LNCaP clone FGC (cell line): ENCODE measurements at places on chromosomes 7 and 10.

DNA sequence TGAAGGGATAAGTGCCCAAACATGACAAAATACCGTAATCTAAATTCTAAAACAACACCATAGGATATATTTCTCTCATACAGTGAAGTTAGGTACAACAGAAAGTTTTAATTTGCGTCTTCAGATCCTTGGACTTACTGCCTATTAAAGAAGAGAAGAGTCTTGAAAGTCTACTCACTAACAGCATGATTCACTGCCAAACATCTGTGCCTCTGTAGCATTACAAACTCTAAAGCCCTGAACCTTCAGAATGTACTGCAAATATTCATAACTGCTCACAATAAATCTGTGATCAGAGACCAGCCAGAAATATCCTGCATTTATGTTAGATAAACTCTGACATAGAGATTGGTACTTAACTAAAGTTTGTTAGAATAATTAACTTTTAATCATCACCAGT lies 365.3 kb downstream of the PARD3 start:
- no peak for DNase-seq

- DNase-seq = peak; percentile 11
Measured at GRCh38 chr10:94076325-94076841, 82.7 kb downstream of the PLCE1 start.

GRCh38 chr10:90089719-90090118 lies 388.3 kb downstream of the KIF20B start:
- DNase-seq = no peak

DNA sequence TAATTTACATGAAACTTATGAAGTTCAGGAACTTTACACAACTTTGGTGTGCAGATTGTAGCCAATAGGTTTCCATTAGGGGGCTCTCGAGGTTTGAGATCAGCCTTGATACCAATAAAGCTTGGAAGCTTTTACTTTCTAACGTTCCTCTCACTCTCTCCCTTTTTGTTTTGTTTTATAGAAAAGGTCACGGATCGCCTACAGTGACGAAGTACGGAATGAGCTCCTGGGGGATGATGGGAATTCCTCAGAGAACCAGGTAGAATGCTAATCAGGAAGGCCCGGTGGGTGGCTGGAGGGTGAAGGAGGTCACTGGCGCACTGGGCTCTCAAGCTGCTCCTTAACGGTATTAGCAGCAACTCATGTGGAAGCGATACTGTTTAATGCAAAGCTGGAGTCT lies 79.9 kb downstream of the VTI1A start:
- DNase-seq = no peak

GRCh38 chr10:126387041-126387921 lies 996 bp downstream of the ADAM12 start:
- DNase-seq = no peak

DNA sequence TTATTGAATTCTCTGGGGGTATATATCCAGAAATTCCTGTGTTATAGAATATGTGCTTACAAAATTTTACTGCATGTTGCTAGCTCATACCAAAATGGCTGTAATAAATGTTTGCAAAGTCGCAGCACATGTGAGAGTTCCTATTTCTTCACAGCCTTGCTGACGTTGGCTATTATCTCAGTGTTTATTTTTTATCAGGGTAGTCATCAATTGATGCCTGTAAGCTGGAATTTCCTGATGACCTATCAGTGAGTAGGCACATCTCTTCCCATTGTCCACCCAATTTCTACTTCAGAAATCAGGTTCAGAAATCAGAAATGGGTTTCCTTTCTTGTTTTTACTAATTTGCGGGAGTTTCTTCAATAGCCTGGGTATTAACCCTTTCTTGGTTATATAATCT lies 268.1 kb upstream of the FZD8 start:
- no peak for DNase-seq

DNA sequence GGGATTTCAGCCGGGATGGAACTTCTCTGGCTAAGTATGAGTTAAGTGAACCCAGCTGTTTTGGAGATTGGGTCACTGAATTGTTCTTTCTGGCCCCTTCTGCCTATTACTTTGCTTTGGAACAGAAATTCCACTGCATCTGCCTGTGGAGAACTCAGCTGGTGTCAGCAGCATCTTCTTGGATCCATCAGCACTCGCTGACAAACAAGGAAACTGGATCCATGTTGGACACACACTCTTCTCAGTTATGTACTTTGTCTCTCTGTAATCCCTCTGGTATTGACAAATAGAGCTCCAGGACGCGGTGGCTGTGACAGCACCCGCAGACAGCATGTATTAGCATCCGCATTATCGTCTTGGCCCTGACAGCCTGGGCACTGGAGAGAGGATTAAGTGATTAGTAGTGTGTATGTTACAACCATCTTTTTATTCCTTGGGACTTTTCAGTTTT lies 73.0 kb upstream of the BMPER start:
- DNase-seq = no peak

- no peak for DNase-seq
Measured at GRCh38 chr7:27172315-27172774, 1.8 kb downstream of the HOXA10 start.

- no peak for DNase-seq
Measured at GRCh38 chr7:93044147-93044810, 73.5 kb downstream of the SAMD9 start.

- DNase-seq = no peak
Measured at GRCh38 chr10:97974526-97975525, 55.6 kb downstream of the CRTAC1 start.

GRCh38 chr10:78134773-78135306 lies 101.2 kb downstream of the RPS24 start:
- no peak for DNase-seq

- no peak for DNase-seq
Measured at GRCh38 chr7:101160910-101161309, 4.5 kb downstream of the VGF start.

GRCh38 chr7:128431221-128431620 lies 21.4 kb upstream of the IMPDH1 start:
- no peak for DNase-seq

DNA sequence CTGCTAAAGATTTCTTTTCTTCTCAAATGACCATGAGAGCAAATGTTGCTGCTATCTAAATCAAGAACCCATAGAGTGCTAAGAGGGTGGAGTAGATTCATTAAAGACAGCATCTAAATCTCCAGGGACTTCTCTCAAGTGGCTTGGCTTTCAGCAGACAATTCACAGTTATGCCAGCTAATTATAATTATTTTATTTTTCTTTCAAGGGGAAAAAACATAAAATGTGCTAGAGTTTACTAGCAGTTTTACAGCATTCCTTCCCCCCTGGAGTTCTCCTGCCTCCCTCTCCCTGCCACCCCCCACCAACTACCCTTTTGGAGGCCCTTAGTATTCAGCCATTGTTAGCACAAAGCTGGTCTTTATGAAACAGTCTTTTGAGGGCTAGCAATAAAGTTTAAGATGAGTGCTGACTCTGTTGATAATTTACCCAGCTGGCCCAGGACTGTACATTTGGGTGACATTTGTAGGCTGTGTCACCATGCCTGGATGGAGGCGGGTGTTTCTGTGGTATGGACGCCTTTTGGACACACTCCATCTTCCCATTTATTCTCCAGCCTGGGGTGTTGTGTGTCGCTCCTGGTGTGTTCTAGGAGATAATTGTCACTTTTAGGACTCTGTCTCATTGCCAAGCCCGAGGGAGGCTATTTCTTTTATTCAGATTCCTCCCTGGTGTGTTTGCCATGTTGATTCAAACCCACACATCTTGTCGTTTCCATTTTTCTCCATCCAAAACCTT lies 160.2 kb downstream of the CREB5 start:
- DNase-seq = no peak
